ENCODE measurements at places on chromosomes 16 and 17.

- no peak for DNase-seq
Measured at GRCh38 chr17:57154921-57155320, 69.9 kb downstream of the AKAP1 start.

GRCh38 chr16:22164482-22164881 lies 2.2 kb downstream of the SDR42E2 start:
- DNase-seq: no peak

- no peak for DNase-seq
Measured at GRCh38 chr17:53483704-53484103, 339.0 kb upstream of the KIF2B start.

- DNase-seq: peak; percentile 71
Measured at GRCh38 chr17:32142857-32143526, 690 bp downstream of the RHOT1 start.

DNA sequence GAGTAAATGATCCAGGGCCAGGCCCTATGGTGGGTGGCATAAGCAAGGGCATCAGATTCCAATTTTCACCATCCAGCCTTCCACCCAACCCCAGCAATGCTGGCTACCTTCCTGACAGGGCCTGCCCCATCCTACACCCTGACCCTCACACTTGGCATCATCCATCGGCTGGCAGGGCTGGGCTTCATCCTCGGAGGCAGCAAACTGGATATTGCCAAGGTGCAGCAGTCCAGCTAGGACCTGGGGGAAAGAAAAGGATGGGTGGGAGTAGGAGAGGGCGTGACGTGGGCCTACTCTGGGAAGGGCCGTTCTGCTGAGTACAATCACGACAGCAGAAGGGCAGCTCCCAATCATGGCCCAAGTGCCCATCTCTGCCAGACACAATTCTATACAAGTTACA lies 23.5 kb downstream of the MYO19 start:
- DNase-seq: no peak

- peak; percentile 42 for DNase-seq
Measured at GRCh38 chr17:75288770-75289114, 491 bp downstream of the SLC25A19 start.

DNA sequence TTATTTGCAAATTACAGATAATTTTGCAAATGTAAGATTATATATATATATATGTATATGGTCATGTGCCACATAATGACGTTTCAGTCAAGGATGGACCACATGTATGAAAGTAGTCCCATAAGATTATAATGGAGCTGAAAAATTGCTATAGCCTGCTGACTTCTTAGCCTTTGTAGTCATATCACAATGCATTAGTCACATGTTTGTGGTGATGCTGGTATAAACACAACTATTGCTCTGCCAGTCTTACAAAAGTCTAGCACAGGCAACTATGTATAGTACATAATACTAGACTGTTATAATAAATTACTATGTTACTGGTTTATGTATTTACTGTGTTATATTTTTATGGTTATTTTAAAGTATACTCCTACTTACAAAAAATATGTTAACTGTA lies 444.3 kb downstream of the KCNJ2 start:
- no peak for DNase-seq

DNA sequence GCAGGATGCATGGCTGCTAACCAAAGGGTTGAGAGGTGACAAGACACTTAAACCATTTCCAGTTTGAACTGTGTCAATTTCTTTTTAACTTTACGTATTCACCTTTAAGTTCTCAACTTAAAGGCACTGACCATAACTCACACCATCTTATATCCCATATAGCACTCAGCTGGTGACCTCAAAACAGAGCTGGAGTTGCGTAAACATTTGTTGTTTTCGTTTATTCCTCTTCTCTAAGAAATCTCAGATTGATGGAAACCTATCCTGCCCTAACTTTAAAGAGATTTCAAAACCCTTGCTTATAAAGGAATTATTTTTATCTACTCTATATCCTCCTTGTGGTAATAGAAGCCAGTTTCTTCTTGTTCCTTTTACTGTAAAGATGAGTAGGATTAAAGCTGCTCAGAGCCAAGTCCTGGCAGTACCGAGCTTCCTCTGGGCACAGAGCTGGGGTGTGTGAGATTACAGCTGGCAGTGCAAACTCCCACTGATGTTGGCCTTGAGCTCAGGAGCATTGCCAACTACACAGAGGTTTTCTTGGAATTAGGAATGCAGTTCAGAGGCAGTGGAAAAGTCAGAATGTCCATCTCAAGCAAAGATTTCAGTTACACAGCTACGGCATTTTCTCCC lies 1.3 kb downstream of the KCTD2 start:
- DNase-seq: peak; percentile 51

GRCh38 chr16:13898233-13898632 lies 21.7 kb upstream of the ERCC4 start:
- DNase-seq: no peak

GRCh38 chr16:66318505-66318904 lies 48.0 kb upstream of the CDH5 start:
- DNase-seq: no peak
